Fibroblast of lung (primary cell): ENCODE measurements at places on chromosomes 1 and 21. TPM values are rescaled to one million over a fixed set of nuclear protein-coding genes. Genes with fewer than 3 reads are reported as not detected.

The OPTC gene
- total RNA-seq: not detected in 2 replicates

The HPCAL4 gene
- not detected in 2 replicates for total RNA-seq

The DRAXIN gene
- total RNA-seq: 0.50 and 0.51 TPM in 2 replicates

The TNFAIP8L2 gene
- total RNA-seq: not detected in 2 replicates

The SYNJ1 gene
- 4.6 and 6.1 TPM in 2 replicates for total RNA-seq

The HAPLN2 gene
- not detected in 2 replicates for total RNA-seq

The LCE1D gene
- total RNA-seq: not detected in 2 replicates
